ENCODE measurements at places on chromosomes 16 and 17.

- DNase-seq: no peak
These were observed 110.7 kb downstream of the WWOX start for GRCh38 chr16:78209951-78210661.

GRCh38 chr17:49231563-49231894 is 942 bp upstream of the PHOSPHO1 start:
- no peak for DNase-seq

- no peak for DNase-seq
These were observed 30.2 kb downstream of the TANC2 start for GRCh38 chr17:62996221-62996620.

GRCh38 chr16:57664662-57665025 is 3.5 kb upstream of the ADGRG3 start:
- no peak for DNase-seq

GRCh38 chr16:48492133-48492532 is 106.9 kb upstream of the SIAH1 start:
- no peak for DNase-seq

DNA sequence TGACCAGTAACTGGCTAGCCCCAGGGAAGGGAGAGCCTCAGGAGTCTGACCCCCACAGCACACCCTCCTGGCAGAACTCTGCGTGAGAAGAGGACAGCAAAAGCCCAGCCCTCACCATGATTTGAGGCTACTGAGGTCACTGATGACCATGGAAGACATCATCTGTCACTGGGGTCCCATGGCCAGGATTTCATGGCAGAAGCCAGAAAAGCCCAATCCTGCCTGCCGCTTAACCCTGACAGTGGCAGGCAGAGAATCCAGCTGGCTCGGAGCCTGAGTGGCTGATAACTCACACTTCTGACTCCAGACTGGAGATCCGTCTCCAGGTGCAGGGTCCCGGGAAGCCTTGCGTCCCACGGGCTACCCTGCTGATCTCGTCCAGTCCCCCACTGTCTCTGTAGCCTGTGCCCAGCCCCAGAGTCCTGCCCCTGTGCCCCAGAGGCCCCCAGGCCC is 17.5 kb downstream of the GRIN2C start:
- no peak for DNase-seq

DNA sequence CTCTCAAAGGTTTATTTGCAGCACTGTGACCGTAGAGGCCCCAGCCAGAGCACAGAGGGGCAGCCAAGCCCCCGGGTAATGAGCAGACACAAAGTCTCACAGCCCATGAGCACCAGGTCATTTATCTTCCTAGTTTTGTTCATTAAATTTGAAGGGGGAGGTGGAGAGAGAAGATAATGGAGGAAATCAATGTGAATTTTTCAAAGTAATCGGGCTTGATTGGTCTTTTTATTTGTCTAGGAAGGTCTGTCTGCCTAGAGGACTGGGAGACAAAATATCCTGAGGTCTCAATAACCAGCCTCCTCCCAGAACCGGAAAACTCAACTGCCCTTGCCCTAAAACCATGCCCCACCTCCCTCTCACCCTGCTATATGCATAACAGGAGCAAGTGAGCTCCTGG is 189.0 kb downstream of the SLC39A11 start:
- DNase-seq: no peak

- no peak for DNase-seq
These were observed 11.4 kb downstream of the ITGAD start for GRCh38 chr16:31404353-31405064.

DNA sequence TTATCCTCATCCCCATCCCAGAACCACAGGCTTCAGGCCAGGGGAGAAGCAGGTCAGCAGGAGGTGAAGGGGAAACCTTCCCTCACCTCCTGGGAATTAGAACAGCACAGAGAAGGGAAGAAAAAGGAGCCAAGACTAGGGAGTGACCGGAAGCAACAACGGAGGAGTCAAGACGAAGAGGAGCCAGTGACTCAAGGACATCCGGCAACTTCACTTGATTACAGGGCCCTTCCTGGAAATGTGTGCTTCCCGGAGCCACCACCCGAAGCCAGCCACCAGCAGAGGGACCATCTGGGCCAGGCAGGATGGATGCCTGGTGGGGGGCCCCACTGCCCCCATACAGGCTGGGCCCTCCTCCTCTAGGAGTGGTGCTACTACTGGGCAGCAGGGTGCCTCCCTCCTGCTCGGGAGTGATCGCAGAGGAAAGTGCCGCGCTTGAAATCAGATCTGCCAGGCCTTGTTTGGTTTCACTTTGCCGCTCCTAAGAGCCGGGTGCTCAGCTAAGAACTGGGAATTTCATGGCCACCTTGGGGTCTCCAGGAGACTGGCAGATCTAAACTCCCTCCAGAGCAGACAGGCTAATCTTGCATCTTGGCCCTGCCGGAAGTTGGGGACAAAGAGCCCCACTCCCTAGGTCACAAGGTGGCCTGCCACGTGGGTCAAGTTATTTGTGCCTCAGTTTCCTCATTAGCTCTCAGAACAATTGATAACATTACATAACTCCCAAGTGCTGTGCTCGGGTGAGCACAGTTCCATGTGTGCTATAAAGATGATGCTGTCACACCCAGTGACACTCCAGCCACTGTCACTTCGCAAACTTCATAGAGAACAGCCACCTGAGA is 6.6 kb downstream of the CDC42EP4 start:
- DNase-seq: no peak

GRCh38 chr16:50761267-50761666 is 19.4 kb downstream of the CYLD start:
- no peak for DNase-seq

GRCh38 chr16:4876646-4877379 is 29.5 kb downstream of the UBN1 start:
- no peak for DNase-seq

- no peak for DNase-seq
These were observed 15.7 kb downstream of the ETV4 start for GRCh38 chr17:43530288-43531081.

DNA sequence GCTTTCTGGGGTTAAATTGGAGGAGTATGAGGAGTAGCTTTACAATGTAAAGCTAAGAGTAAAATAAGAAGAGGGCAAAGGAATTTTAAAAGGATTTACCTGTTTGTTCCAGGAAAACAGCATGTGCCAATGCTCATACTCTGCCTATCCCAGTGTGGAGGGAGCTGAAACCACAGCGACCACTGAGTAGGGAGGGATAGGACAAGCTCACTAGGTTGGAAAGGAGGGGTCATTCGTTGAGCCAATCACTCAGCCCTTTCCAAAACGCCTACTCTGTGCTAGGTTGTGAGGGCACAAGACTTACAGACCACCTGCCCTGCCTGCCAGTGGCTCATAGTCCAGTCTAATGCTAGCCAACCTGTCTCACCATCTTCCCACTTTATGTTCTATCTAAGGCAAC is 1.1 kb upstream of the DNAJC7 start:
- DNase-seq: no peak

DNA sequence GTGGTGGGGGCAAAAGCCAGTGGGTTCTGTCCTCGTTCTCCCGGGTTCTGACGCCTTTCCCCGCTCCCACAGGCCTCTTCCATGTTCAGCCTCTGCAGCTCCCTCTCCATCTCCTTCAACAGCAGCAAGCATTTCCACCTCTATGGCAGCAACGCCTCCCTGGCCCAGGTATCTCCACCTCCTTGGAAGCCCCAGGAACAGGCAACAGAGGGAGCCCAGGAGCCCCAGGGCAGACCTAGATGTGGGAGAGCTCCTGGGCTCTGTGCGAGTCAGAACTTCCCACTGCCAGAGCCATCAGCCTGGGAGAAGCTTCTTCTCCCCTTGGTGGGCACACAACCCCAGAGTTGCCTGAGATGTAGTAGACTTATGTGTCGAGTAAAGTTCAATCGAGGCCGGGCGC is 7.8 kb downstream of the ZNF768 start:
- no peak for DNase-seq

DNA sequence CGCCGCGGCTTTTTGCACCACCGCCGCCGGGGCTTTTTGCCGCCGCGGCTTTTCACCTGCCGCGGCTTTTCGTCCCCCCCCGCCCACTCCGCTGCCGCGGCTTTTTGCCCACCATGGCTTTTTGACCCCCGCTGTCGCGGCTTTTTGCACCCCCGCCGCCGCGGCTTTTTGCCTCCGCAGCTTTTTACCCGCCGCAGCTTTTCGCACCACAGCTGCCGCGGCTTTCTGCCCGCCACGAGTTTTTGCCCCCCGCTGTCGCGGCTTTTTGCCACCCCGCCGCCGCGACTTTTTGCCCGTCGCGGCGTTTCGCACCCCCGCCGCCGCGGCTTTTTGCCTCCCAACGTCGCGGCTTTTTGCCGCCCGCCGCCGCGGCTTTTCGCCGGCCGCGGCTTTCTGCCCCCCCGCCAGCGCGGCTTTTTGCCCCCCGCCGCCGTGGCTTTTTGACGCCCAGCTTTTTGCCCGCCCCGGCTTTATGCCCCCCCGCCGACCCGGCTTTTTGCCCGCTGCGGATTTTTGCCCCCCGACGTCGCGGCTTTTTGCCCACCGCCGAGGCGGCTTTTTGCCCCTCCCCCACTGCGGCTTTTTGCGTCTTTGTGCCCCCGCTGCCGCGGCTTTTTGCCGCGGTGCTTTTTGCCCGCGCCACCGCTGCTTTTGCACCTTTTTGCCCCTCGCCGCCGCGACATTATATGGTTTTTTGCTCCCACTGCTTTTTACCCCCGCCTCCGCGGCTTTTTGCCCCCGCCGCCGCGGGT is 1343.6 kb downstream of the TP53TG3F start:
- no peak for DNase-seq

DNA sequence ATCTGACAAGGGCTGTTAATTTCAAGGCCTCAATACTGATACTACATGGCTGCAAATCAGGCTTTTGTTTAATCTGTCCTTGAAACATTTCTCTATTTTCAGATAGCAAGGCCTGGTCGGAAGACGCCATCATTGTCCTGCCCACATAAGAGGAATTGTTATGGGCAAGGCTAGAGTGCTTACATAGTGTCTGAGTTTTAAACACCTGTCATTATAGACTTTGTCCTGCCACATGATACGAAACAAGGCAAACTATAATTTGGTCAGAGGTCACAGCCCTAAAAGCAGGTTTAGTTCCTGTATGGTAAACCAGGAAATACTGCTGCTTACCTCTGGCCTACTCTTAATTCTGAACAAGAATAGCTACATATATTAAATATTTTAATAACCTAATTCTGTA is 104.4 kb downstream of the SSH2 start:
- DNase-seq: no peak

- DNase-seq: no peak
These were observed 20.2 kb downstream of the FOXN1 start for GRCh38 chr17:28526381-28526780.

DNA sequence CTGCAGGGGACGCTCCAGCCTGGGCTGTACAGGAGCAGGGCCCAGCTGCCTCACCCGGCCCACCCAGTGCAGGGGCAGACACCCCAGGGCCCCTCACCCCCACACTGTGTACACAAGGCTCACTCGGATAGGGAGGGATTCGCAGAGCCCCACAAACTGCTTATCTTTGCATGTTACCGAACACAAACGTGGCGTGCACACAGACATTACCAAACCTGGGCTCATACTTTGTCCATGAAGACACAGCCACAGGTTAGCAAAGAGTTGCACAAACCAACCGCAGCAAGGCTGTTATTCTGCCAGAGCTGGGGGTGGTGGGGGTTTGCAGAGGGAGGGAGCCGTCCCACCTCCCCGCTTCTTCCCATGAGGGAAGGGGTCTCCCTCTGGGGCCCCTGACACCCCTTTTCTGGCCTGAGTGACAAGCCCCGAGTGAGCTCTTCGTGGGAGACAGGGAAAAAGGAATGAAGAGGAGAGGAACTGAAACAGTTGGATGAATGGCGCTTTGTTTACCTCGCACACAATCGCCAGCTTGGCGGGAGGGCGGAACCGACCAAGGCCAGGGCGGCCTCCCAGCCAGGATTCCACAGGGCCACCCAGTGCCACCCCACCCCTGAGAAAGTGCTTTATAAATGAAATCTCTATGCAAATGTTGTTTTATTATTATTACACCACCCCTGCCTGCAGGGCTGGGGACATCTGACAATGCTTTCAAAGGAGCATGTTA is 434 bp upstream of the CPSF4L start:
- no peak for DNase-seq

GRCh38 chr16:50509521-50510341 is 38.5 kb upstream of the NKD1 start:
- peak; percentile 6 for DNase-seq

GRCh38 chr16:57999366-57999970 is 1.0 kb downstream of the ZNF319 start:
- no peak for DNase-seq

GRCh38 chr16:52573365-52574299 is 26.7 kb upstream of the TOX3 start:
- DNase-seq: no peak

DNA sequence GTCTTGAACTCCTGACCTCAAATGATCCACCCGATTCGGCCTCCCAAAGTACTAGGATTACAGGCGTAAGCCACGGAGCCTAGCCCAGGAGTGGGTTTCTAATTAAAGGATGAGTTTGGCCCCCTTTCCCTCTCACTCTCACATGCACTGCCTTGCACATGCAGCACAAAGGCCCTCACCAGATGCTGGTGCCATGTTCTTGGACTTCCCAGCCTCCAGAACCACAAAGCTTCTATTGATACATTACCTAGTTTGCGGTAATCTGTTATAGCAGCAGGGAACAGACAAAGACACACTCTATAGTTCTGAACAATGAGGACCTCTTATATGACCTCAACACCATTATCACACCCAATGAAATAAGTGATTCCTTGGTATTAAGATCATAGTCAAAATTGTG is 17.9 kb upstream of the ITGAD start:
- DNase-seq: no peak

GRCh38 chr17:42536372-42537155 is 523 bp downstream of the NAGLU start:
- DNase-seq: peak; percentile 42

GRCh38 chr17:21140911-21141310 is 14.1 kb downstream of the DHRS7B start:
- DNase-seq: no peak

DNA sequence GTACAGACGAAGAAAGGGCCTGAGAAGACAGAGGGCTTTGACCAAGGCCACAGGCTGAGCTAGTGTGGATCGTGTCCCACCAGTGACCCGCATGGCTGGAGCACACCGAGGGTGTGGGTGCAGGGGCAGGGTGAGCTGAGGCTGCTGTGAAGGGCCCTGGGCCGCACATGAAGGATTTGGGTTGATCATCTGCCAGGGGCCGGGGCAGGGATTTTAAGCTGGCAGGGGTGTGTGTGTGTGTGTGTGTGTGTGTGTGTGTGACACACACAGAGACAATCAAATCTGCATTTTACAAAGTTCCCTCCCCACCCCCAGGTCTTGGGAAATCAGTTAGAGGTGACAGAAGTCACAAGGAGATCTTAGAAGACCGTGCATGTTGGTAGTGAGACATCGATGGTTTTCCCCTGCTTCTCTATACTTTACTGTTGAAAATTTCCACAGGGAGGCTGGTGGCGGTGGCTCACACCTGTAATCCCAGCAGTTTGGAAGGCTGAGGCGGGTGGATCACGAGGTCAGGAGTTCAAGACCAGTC is 65.2 kb downstream of the SRCIN1 start:
- no peak for DNase-seq

- DNase-seq: no peak
These were observed 417.1 kb downstream of the TMEM114 start for GRCh38 chr16:8173111-8173644.

Data from stimulated activated CD4-positive, alpha-beta T cell treated with anti-CD3 and anti-CD28 coated beads, TNF-alpha, amount 100 ng/mL, for 24 hours (primary cell).